Uterus (tissue), 4 donors: ENCODE measurements at places on chromosomes 7 and 10.

- peak; percentile 58 for DNase-seq
These were observed 65.2 kb downstream of the COL13A1 start for GRCh38 chr10:69866688-69867461.

DNA sequence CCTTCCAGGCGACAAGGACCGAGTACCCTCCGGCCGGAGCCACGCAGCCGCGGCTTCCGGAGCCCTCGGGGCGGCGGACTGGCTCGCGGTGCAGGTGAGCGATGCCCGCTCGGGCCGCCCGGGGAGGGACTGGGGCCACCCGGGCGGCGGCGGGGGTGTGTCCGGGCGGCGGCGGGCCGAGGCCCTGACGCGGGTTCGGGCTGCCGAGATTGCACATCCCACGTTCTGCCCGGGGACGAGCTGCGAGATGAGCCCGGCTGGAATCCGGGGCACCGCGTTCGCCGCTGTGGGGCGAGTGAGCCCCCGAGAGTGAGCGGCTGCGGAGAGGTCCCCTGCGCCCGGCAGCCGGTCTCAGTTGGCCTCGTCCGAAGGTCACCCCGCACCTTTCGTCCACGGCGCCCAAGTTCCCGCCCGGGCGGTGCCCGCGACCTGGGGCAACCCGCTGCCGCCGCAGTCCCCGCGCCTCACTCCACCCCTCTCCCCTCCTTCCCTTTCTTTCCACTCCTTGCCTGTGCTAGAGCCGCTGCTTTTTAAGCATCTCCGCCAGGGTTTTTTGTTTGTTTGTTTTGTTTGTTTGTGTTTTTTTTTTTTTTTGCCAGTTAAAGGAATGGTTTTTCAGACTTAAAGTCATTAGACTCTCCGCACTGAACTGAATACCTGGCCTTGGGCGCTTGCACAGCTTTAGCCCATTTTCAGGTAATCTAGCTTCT lies 515 bp downstream of the RALA start:
- DNase-seq: peak; percentile 27

- no peak for DNase-seq
These were observed 39.6 kb downstream of the COL26A1 start for GRCh38 chr7:101402081-101402779.

DNA sequence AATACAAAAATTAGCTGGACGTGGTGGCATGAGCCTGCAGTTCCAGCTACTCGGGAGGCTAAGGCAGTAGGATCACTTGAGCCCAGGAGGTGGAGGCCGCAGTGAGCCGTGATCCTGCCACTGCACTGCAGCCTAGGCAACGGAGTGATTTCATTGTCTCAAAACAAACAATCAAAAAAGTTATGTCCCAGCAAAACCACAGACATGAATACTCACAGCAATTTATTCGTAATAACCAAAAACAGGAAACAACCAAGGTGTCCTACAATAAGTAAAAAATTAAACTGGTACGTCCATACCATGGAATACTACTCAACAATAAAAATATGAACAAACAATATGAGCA lies 11.6 kb upstream of the CYTH3 start:
- DNase-seq: no peak

- no peak for DNase-seq
These were observed 102.2 kb downstream of the GSAP start for GRCh38 chr7:77313876-77314480.

- DNase-seq: no peak
These were observed 14.7 kb upstream of the TMEM236 start for GRCh38 chr10:17737027-17737965.

DNA sequence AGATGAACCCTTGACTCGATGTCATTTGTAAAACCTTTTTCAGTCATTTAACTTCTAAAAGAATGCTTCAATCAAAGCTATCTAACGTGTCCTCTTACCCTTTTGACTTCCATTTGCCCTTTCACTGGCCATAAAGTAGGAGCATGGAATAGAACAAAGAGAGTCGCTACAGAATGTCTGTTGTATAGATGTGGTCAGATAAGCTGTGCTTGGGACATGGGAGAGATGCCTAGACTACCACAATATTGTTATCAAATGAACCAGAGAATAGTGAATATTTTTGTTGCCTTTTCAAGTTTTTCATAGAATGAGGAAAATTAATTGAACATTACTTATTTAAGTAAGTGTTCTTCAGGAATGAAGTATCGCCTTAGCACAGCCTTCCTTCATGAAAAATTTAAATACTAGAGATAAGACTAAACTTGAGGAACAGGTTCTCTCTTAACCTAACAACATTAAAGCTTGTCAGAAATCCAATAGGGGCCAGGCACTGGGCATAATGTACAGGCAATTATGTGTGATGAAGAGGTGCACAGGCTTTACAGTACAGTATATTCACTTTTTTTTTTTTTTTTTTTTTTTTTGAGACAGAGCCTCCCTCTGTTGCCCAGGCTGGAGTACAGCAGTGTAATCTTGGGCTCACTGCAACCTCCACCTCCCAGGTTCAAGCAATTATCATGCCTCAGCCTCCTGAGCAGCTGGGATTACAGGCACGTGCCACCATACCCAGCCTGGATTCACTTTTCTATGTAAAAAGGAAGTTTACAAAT lies 7.5 kb upstream of the KMT2E start:
- no peak for DNase-seq

- DNase-seq: no peak
These were observed 51.6 kb upstream of the CCDC6 start for GRCh38 chr10:59957975-59958374.

DNA sequence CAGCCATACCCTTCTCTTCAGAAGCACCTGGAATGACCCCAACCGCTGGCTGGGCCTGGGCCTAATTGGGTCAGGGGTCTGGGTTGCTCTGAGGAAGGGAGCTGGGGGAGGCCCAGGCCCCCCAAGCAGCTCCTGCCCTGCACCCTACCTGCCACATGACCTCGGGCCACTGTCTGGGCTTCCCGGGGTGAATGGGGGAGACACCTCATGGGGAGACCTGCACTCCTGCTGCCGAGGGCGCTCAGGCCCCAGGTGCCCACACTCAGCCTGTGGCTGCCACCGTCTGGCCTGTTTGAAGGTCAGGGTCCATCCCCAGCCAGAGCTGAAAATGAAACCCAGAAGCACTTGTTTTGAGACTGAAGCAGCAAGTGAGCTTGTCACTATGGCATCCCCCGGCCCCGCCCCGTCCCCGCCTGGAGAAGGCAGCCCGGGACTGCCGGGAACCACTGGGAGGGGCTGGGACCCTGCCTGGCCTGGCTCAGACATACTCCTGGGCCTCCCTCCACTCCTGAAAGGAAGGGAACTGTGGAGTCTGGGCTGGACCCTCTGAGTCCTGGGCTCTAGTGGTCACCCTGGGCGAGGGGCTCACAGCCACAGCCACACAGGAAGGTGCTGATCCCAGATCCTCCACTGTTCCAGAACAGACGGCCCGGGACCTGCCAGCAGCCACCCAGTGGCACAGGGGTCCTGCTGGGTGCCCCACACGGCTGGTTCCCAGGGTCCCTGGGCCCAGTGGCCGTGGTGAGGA lies 7.4 kb upstream of the MICALL2 start:
- peak; percentile 62 for DNase-seq

DNA sequence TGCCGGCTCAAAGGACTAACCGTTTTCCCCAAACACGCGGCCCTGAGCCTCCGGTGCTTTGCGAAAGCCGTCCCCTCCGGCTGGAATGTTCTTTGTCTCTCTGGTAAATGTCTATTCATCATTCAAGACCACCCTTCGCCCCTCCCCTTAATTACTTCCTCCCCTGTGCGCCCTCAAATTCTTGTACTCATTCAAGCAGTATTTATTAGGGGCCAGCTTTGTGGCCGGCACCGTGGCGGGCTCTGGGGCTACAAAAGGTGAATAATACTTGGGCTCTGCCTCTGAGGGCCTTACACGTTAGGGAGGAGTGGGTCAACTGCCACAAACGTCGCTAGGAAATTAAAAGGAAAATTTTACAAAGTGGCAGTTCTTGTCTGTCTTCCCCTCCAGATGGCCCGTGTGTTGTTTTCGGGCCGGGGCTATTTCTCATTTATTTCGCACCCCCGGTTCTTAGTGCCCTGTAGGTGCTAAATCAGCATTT lies 1.5 kb upstream of the MEST start:
- DNase-seq: no peak

GRCh38 chr7:158365267-158365666 lies 222.4 kb downstream of the PTPRN2 start:
- DNase-seq: no peak

DNA sequence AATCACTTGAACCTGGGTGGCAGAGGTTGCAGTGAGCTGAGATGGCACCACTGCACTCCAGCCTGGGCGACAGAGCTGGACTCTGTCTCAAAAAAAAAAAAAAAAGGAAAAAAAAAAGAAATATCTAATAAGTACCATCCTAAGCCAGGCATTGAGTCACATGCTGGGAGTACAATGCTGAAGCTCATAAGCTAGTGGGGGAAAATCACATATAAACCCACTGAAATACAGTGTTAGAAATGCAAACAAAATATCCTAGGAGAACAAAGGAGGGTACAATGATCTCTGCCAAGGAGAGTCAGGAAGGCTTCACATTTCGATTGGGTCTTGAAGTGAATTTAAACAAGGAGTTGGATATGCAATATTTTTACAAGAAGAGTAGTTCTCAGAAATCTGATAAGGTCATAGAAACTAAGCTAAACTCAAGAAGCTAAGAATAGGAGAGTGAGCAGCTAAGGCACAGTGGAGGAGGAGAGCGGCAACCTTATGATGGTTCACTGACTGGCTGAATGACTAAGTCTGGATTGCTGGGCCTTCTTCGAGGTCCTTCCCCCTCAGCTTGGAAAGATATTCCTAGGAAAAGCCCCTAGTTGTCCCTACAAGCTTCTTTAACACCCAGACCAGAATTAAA lies 115.5 kb downstream of the PHTF2 start:
- DNase-seq: no peak

DNA sequence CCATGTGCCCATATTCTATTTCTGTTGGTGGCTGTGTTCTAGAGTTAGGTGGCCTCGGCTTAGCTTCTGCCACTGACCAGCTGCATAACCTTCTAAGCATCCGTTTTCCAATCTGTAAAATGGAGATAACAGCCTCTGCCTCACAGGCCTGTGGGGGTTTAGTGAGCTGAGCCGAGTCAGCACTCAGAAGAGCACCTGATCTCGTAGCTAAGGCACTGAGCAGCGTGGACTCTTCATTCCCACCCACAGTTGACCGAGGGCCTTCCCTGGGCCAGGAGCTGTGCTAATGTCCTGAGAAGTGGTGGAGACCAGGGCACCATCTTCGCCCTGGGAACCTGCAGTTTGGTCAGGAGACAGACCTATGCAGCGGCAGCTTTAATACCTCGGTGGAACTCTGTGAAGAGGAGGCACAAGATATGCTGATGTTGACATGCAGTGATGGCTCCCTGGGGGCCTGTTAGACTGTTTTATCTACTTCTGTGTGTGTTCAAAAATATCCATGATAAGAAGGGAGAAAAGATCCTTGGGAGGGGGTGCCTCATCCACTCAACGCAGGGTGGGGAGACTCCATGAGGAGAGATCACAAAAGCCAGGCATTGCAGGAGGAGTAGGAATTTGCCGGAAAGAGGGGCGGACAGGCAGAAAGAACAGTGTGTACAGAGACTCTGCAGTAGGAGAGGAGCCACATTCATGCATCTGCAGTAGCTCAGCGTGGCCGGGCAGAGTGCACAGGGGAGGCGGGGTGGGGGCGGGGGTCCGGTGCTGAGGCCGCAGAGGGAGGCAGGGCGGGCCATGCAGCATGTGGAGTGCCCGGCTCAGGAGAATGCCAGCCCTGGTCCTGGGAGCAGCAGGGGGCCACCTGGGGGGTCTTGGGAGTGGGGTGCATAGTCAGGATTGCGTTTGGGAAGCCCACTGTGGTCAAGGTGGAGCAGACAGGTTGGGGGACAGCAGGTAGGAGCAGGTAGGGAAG lies 136.8 kb downstream of the C10orf105 start:
- DNase-seq: no peak

DNA sequence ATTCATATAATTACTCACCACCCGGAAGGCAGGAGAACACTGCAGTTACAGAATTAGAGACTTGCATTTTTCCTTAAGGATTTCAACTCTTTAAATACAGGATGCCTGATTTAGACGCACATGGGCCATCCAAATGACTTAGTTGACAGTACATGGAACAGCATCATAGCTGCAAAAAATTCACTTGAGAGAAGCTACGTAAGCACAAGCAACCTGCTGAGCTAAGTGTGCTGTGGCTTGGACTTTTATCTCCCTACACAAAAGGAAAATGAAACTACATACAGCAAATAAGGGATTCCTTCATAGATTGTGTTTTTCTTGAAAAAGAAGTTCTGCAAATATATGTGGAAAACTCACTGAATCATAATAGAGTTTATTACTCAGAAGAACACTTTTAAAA lies 152.6 kb downstream of the POU6F2 start:
- no peak for DNase-seq

DNA sequence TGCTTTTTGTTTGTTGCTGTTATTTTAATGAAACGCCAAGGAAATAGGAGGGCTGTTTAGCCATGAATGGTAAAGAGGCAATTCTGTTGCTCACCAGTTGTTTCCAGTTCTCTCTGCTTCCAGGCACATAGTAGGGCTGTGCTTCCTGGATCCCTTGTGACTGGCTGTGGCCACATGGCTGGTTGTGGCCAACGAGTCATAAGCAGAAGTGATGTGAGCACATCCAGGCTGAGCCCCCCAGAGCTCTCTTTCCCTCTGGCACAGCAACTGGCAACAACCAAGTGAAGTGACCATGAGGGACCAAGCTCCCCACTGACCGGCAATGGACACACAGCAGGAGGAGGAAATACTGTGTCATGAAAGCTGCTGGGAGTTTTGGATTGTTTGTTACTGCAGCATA lies 10.3 kb downstream of the GRID1 start:
- no peak for DNase-seq

- DNase-seq: no peak
These were observed 11.2 kb upstream of the ING3 start for GRCh38 chr7:120939345-120939744.

- DNase-seq: no peak
These were observed 15.1 kb upstream of the DENND2A start for GRCh38 chr7:140655511-140656408.

- no peak for DNase-seq
These were observed 34.7 kb downstream of the GRID1 start for GRCh38 chr10:86331861-86332260.

DNA sequence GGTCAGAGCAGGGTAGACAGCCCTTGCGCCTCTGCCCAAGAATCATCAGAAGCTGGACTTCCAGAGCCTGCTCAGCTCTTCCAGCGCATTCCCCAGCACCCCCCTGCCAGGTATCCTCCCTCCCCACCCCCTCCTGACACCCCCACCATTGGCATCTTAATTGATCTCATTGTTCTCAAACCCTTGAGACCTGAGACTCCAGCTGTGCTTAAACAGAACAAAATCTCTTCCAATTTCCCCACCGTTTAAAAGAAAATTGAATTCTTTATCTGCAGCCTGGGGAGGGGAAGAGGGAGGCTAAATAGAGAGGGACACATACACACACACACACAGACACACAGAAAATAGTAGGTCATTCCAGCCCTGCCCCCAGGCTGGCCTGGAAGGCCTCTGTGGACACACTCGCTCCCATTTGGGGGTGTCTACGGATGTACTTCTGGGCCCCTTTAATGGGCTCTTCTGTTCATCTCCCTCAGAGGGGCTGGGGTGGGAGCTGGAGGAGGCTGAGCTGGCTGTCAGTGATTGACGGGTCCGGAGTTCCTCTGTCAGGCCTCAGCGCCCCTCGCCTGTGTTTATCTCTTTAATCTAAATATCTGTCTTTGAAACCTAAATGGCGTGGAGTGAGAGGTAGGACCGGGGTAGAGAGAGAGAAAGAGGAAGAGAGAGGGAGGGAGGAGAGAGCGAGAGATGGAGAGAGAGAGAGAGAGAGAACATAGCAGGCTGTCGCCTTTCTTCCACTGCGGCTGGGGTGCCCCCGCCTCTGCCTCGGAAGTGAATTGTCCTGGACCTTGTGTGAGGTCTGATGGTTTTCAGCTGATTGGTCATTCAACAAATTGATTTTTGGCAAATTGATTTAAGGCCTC lies 61.7 kb downstream of the C10orf105 start:
- DNase-seq: no peak
